Thoracic aorta endothelial cell (primary cell): ENCODE measurements at places on chromosomes 1 and 21. TPM values are rescaled to one million over a fixed set of nuclear protein-coding genes. Genes with fewer than 3 reads are reported as not detected.

Gene GPR3
- total RNA-seq, result 0.80 and 2.1 TPM in 2 replicates

Gene ATP1A2
- total RNA-seq, result not detected in 2 replicates

Gene FAM72C
- 1.3 and 1.4 TPM in 2 replicates for total RNA-seq

Gene C1orf53
- total RNA-seq, result 2.9 and 3.5 TPM in 2 replicates

Gene CDK11B
- 10.5 and 11.8 TPM in 2 replicates for total RNA-seq

Gene LAX1
- 0.13 and 0.14 TPM in 2 replicates for total RNA-seq

Gene OR2C3
- total RNA-seq, result not detected in 2 replicates

Gene TNFAIP8L2
- not detected in 2 replicates for total RNA-seq

Gene SPRR4
- not detected in 2 replicates for total RNA-seq

Gene NPR1
- total RNA-seq, result 3.7 and 7.8 TPM in 2 replicates

Gene MFSD2A
- 3.9 and 5.3 TPM in 2 replicates for total RNA-seq

Gene GDAP2
- 30.7 and 34.3 TPM in 2 replicates for total RNA-seq

Gene SPRR1B
- not detected in 2 replicates for total RNA-seq

Gene POU3F1
- not detected in 2 replicates for total RNA-seq

Gene C2CD4D
- 0.07 TPM in 1 of 2 replicates, not detected in the other for total RNA-seq

Gene PLD5
- not detected in 2 replicates for total RNA-seq

Gene IL20
- total RNA-seq, result not detected in 2 replicates

Gene KCNAB2
- 2.1 and 4.7 TPM in 2 replicates for total RNA-seq

Gene C4BPB
- not detected in 2 replicates for total RNA-seq

Gene TFF2
- not detected in 2 replicates for total RNA-seq

Gene NUDT4B
- total RNA-seq, result 76.2 and 91.2 TPM in 2 replicates

Gene PADI4
- total RNA-seq, result not detected in 2 replicates

Gene C8A
- not detected in 2 replicates for total RNA-seq

Gene EFNA1
- 30.5 and 45.1 TPM in 2 replicates for total RNA-seq

Gene SLC25A24
- total RNA-seq, result 78.9 and 98.2 TPM in 2 replicates

Gene MAP10
- 1.9 and 2.8 TPM in 2 replicates for total RNA-seq

Gene SNRNP40
- 130 and 169 TPM in 2 replicates for total RNA-seq

Gene DDR2
- 65.0 and 66.8 TPM in 2 replicates for total RNA-seq

Gene KLHDC9
- total RNA-seq, result 0.79 and 0.80 TPM in 2 replicates

Gene OLIG2
- total RNA-seq, result not detected in 2 replicates

Gene IRF6
- total RNA-seq, result 14.1 and 20.8 TPM in 2 replicates

Gene TBX19
- total RNA-seq, result 0.80 and 1.0 TPM in 2 replicates

Gene SLAMF9
- not detected in 2 replicates for total RNA-seq

Gene GJC2
- total RNA-seq, result 0.57 and 0.93 TPM in 2 replicates

Gene CD160
- not detected in 2 replicates for total RNA-seq

Gene ZBTB18
- total RNA-seq, result 26.3 and 31.4 TPM in 2 replicates

Gene OR2T29
- not detected in 2 replicates for total RNA-seq

Gene RSPO1
- total RNA-seq, result not detected in 2 replicates

Gene EDARADD
- not detected in 2 replicates for total RNA-seq

Gene CD53
- total RNA-seq, result not detected in 2 replicates

Gene TMEM52
- 0.66 and 1.7 TPM in 2 replicates for total RNA-seq

Gene GTF2B
- 27.9 and 31.6 TPM in 2 replicates for total RNA-seq

Gene SAMD13
- 2.8 and 3.2 TPM in 2 replicates for total RNA-seq

Gene PLEKHN1
- total RNA-seq, result 0.40 and 0.86 TPM in 2 replicates

Gene APOBEC4
- not detected in 2 replicates for total RNA-seq

Gene OR10Z1
- total RNA-seq, result not detected in 2 replicates

Gene MIER1
- total RNA-seq, result 54.0 and 58.8 TPM in 2 replicates

Gene FAM131C
- 0.13 and 0.22 TPM in 2 replicates for total RNA-seq

Gene NVL
- 43.0 and 44.4 TPM in 2 replicates for total RNA-seq

Gene PDC
- not detected in 2 replicates for total RNA-seq
